ENCODE measurements at places on chromosomes 7 and 10.

- no peak for DNase-seq
These were observed 232.9 kb upstream of the CCDC6 start for GRCh38 chr10:60139290-60139689.

- DNase-seq, result peak; percentile 47
These were observed 75.6 kb downstream of the CCDC6 start for GRCh38 chr10:59830601-59831259.

- no peak for DNase-seq
These were observed 50.6 kb downstream of the PNLIPRP2 start for GRCh38 chr10:116671274-116671926.

- DNase-seq, result no peak
These were observed 105.1 kb upstream of the GPR22 start for GRCh38 chr7:107364787-107365186.

DNA sequence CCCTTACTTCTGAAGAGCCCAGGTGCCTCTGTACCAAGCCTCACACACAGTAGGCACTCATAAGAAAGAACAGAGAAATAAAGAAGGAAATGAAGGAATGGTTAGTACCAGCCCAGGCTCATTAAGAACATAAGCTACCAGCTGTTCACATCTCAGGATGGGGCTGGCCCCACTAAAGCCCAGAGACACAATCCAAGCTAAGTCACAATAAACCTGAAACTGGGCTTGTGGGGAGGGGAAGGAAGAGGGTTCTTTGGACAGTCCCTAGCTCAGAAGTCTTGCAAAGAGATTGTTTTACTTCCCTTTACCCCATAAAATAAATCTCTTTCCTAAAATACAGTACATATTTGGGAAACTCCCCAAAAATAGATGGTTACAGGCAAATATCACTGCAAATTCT, 24.3 kb downstream of the FBXW4 start:
- DNase-seq, result no peak

- no peak for DNase-seq
These were observed 436.1 kb downstream of the PHTF2 start for GRCh38 chr7:78234634-78235033.

- no peak for DNase-seq
These were observed 67.6 kb downstream of the MCU start for GRCh38 chr10:72759584-72759983.

DNA sequence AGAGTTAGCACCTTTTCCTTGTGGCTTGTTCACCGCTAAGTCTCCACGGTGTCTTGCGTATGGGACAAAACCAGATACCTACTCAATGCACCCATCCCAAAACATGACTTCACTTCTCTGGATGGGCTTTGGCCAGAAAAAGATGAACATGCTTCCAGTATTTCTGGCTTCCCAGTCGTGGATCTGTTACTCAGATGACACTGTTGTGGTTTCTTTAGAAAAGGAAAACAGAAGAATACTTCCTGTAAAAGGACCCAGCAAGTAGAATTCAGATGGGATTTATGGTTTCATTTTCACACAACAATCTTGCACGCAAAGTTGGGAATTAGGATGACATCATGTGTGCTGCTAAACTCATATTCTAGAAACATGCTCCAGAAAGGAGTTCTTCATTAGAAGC, 216.7 kb downstream of the ADAM12 start:
- DNase-seq, result no peak

GRCh38 chr7:87886875-87887274, 10.6 kb downstream of the DBF4 start:
- DNase-seq, result peak; percentile 23

Measured in NCI-H1092 (cell line).